Activated naive CD4-positive, alpha-beta T cell (primary cell): ENCODE measurements at places on chromosomes 2 and 18.

DNA sequence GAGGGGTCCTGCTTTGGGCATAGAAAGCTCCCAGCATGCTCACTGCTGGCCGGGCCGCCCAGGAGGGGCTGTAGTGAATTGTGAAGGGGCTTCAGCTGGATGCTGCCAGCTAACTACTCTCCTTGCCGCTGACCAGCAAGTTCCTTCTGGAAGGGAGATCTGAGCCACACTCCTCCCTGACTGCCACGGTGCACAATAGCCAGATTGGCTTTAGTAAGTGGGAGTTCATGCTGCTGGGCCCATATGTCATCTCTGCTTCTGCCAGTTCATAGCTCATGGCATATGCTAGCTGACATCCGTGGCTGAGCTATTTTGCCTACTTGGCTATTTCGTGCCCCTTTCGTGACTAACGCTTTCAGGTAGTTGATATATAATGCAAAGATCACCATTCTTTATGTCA is 51.6 kb upstream of the ROCK2 start:
- no peak for DNase-seq

- DNase-seq = no peak
Observed at GRCh38 chr2:157364257-157364974, 38.8 kb upstream of the ERMN start.

DNA sequence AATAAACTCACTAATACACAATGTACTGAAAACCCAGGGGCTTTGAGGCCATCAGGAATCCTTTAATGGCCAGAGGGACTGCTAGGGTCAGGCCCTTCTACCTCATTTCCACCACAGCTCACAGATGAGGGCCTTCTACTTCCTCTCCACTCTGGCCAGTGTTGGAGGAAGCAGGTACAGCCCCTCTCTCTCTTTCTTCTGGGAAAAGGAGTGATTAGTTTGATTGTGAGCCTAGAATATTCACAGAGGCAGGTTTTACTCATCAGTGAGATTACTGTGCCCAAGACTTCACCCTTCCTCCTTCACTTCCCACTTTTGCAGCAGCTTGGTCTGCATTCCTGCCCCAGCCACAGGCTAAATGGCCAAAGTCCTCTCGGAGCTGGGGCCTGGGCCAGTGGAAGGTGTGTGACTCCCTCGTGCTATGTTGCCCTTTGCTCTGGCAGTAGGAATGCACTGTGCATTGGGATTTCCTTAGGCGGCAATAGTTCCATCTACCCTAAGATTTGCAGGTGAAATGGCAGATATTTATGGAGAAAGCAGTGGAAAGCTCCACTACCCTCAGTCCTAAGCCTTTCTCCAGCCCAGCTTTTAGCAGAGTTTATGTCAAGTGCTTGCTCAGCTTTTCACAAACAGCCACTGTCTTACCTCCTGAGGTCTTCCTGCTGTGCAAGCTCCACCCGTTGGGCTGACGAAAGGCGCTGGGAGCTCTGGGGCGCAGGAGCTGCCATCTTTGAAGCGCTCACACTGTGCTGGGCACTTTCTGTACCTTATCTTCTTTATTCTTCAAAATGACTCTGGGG is 36.2 kb upstream of the YES1 start:
- no peak for DNase-seq

- no peak for DNase-seq
Observed at GRCh38 chr18:48481092-48481491, 57.7 kb upstream of the CTIF start.

GRCh38 chr2:137206069-137206468 is 440.7 kb downstream of the THSD7B start:
- DNase-seq = no peak

DNA sequence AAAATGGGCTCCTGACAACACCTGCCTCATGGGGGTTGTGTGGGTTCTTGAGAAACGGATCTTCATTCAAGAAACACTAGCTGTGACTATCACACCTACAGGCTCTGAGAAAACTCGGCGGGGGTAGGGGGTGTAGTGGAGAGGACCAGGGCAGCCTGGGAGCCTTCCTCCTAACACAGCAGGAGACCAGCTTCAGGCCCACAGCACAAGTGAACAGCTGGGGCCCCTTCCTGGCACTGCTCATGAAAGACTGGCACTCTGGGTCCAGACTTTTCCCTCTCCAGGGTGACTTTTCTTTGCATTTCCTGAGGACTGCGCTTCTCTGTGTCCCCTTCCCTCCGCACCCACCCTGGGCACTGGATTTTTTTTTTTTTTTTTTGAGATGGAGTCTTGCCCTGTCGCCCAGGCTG is 7.2 kb upstream of the SEMA4C start:
- no peak for DNase-seq

DNA sequence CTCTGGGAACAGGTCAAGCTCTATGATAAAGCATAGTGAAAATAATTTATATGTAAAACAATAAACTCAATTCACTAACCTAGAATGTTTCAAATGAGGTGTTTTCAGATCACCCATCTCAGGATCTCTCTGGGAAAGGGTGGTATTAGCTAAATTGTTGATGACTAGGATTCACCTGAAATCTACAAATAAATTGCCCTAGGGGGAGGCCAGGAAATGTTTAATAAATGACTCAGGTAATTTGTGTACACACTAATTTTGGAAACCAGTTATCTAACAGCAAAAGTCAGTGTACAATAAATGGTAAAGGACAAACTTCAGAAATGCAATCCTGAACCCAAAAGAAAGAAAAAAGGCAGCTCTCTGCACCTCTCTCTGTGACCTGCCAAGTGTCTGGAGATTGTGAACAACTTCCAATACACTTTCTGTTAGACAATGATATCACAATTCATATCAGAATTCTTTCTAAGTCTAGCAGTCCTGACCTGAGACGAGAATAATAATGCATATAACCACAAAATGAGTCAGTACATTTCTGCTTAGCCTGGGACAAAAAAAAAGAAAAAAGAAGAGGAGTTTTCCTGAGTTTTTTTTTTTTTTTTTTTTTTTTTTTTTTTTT is 760.0 kb downstream of the EPHA4 start:
- DNase-seq = no peak

DNA sequence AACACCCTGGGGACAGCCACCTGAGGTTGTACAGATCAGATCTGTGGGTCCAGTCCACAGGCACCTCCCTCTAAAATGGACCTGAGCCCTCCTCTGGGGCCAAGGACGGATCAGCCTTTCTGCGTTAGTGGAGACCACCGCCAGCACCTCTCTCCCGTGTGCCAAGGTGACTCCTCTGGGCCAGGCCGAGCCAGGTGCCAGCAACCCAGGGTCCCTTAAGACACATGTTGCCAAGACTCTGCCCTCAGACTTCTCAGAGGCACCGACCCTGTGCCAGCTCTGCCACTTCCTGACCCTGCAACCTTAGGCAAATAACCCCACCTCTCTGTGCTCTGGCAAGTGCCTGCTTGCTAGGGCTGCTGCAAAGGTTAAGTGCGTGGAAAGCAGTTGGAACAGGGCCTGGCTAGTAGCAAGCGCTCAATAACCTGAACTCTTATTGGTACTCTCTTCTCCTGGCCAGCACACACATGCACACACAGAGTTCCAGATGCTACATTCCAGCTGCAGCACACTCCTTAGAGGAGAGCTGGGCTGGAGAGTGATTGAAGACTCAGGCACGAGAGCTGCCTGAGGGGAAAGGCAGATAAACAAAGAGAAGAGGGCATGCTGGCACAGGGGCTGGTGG is 105.6 kb downstream of the TNS1 start:
- no peak for DNase-seq

- no peak for DNase-seq
Observed at GRCh38 chr2:165593081-165593480, 123.6 kb downstream of the CSRNP3 start.

- no peak for DNase-seq
Observed at GRCh38 chr2:138213624-138214023, 249.4 kb downstream of the HNMT start.

- no peak for DNase-seq
Observed at GRCh38 chr18:67043276-67043675, 439.4 kb upstream of the CDH19 start.

DNA sequence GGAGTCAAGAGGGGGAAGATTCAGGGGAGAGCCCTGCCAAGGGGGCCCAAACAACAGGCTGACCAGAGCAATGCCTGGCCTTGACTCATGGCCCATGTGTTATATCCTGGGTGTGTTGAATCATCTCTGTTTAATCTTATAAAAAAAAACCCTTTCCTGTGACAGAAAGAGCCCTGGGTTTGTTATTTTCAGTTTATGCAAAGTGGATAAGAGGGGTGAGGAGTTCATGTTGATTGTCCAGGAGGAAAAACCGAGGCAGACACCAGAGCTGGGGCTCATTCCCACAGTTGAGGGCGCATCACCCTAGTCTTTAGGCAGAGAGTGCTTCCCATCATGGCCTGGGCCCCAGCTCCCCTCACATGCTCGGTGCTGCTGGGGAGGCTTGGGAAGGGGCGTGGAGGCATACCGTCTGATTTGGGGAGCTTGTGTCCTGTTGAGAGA is 30.9 kb upstream of the IL37 start:
- no peak for DNase-seq

- no peak for DNase-seq
Observed at GRCh38 chr18:36516726-36517125, 219.2 kb downstream of the FHOD3 start.

GRCh38 chr2:37671009-37671815 is at the start of gene CDC42EP3:
Gene CDC42EP3 (minus strand): TSS chr2:37671642. CDS start chr2:37646587, 25,055 bp downstream.
- DNase-seq = peak; percentile 60

DNA sequence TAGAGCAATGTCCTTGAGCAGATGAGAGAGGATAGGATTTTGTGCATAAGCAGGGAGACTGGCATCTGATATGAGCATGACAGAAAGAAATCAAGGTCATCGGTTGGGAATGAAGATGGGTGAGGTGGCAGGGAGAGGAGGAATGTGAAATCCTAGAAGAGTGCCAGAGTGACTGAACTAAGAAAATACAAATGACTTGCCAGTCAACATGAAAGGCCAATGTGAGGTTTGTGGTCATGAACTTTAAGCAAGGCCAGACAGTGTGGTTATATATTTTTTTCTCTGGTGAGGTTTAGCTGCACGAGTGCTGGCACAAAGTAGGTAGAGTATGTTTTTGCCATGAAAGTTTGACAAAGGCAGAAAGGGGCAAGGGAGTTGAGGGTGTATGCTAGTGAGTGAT is 21.2 kb downstream of the QPCT start:
- DNase-seq = no peak

DNA sequence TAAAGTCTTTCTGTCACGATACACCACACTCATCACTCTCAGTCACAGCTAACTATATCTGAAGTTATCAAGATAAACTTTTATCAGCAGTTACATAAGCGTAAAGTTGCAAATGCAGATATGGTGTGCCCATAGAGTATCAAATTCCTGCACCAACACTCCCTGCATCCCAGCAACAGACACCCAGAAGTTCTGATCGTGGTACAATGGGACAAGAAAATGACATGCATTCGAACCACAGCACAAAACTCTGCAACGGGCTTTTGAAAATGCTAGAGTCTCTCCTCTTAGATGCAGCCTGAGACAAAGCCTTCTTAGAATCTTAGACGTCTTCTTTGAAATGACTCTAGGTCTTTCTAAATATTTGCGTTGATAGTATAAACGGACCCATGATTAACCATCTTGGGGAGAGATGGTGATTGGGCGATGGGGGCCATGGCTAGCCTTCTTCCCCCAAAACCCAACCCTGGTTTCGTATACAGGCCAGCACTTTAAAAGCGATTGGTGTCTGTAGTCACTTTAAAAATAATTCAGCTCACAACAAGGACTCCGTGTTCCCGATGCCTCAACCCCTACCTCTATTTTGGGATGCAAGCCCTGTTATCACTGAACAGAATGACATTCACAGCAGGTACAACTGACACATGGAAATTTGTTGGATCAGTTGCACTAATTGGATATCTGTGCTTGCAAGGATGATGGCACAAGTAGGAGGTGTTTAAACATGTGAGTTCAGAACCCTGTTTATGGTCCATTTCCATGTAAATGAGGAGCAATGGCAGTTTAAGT is 286.6 kb downstream of the MYT1L start:
- no peak for DNase-seq

DNA sequence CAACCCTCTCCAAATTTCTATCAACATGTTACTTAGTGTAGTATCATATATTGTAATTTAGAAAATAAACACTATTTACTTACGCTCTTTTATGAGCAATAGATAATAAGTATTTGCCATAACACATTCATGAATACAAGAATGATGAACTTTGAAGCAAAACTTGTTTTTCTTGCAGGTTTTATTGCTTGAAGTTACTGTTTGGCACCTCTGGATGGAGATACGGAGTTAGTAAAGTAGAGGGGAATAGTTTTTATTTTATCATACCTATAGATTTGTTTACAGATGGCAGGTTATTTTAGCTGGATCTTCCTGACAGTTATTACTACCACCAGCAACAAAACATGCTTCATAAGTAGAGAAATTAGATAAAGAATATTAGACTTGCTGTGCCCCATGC is 274.2 kb upstream of the LRRTM4 start:
- DNase-seq = no peak

DNA sequence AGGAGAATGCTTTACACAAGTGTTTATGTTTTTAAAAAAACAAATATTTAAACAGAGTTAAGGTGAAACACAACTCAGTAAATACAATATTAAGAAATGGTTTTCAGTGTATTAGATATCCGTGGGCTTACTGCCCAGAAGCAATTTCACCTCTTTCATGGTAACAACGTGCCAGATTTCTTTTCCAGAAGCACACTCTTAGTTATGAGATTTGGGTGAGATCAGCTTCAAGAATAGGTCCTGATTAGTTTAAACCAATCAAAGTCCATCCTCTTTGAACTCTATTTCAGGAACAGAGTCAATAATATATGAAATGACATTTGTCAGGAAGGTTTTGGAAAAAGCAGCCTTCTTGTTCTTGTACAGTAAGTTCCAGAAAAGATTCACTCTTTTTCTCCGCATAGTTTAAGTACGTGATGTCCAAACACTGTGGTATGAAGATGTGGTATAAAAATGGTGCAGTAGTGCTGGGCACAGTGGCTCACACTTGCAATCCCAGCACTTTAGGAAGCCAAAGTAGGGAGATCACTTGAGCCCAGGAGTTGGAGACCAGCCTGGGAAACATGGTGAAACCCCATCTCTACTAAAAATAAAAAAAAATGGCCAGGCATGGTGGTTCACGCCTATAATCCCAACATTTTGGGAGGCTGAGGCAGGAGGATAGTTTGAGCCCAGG is 14.7 kb downstream of the USP34 start:
- no peak for DNase-seq

GRCh38 chr18:23020555-23021294 is 87.6 kb downstream of the RBBP8 start:
- DNase-seq = no peak

DNA sequence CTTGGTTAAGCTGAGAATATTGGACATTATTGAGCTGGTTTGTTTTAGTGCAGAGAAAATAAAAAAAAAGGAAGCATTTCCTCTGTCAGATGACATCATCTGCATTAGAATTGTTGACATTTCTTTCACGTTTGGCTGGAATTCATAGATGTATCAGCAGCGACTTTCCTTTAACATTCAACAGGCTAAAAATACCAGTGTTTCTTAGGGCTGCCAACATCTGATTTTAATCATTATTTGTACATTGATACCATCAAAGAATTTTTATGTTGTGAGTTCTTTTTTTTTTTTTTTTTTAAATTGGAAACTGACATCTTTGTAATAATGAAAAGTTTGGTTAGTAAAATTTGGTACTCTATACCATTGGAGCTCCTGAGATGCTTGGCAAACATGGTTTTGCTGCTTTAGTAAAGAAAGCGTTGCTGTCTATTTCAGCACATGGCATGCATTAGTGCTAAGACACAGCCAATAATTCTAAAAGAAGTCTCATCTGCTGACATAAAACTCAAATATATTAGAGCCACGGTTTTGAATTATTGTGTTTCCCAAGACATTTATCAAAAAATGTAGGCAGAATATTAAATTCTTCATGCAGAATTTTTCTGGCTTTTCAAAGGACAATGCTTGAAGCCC is 33.6 kb downstream of the GTF2A1L start:
- no peak for DNase-seq

GRCh38 chr2:19747310-19748072 is 154.3 kb downstream of the TTC32 start:
- DNase-seq = no peak

GRCh38 chr2:9208875-9209274 is 2.3 kb downstream of the ASAP2 start:
- no peak for DNase-seq
